ENCODE measurements at places on chromosomes 7 and 10. TPM values are rescaled to one million over a fixed set of nuclear protein-coding genes. Genes with fewer than 3 reads are reported as not detected.

GRCh38 chr10:76542307-76542930, 1095.2 kb downstream of the KCNMA1 start:
- no peak overlapping the region for H3K4me3 ChIP-seq
- H3K27ac ChIP-seq, result no peak overlapping the region
- H3K4me1 ChIP-seq, result peaks cover under 1% of the 10 kb centered on the region
- DNase-seq, result no peak
- no peaks in the 10 kb centered on the region for H3K36me3 ChIP-seq
- H3K27me3 ChIP-seq, result no peaks in the 10 kb centered on the region

DNA sequence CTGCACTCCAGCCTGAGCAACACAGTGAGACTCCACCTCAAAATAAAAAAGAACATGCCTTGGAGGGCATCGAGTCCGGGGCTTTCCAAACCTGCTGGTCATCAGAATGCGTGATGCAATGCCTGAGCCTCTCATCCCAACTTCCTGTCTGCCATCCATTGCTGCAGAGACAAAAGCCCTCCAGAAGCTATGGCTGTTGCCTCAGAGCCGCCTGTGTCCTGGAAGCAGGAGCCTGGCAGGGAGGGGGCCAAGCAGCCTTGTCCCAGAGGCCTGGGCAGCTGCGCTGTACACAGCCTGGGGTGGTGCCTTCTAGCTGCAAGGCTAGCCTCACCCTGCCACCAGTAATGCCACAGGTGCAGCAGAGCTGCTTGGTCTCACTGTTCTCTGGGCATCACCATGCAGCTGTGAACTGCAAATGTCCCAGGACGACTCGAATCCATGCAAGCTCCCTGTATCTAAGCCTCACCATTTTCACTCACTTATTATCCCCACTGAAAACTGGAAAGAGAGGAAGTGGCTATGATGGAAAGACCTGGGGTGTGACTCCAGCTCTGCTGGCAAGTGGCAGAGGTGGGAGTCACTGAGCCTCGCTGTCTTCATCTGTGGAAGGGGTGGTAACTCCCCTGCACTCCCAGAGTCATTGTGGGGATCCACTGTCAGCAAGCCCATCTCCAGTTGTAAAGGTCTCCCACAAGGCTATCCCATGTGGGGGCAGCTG, 7.0 kb downstream of the ALOX5 start:
- peaks cover 7% of the 10 kb centered on the region for H3K27me3 ChIP-seq
- no peak overlapping the region for H3K4me3 ChIP-seq
- H3K27ac ChIP-seq, result no peak overlapping the region

DNA sequence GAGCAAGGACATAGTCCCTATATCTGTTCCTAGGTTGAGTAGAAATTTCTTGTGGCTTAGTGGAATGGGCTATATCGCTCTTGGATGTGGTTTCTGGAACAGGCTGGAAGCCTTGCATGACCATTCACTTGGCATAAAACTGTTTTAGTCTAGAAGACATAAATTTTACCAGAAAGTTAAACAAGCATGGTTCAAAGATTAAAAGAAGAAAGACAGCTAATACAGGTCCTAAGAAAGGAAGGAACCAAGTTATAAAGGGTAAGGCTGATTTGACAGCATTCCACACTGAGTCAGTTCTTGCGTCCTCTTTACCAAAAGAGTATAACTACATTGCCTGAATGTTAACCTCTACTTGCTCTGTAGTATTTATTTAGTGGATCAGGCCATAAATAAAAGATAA, 724.2 kb downstream of the SORCS1 start:
- H3K4me1 ChIP-seq, result no peaks in the 10 kb centered on the region
- no peak overlapping the region for H3K27ac ChIP-seq
- no peak overlapping the region for H3K4me3 ChIP-seq
- no peaks in the 10 kb centered on the region for H3K27me3 ChIP-seq

DNA sequence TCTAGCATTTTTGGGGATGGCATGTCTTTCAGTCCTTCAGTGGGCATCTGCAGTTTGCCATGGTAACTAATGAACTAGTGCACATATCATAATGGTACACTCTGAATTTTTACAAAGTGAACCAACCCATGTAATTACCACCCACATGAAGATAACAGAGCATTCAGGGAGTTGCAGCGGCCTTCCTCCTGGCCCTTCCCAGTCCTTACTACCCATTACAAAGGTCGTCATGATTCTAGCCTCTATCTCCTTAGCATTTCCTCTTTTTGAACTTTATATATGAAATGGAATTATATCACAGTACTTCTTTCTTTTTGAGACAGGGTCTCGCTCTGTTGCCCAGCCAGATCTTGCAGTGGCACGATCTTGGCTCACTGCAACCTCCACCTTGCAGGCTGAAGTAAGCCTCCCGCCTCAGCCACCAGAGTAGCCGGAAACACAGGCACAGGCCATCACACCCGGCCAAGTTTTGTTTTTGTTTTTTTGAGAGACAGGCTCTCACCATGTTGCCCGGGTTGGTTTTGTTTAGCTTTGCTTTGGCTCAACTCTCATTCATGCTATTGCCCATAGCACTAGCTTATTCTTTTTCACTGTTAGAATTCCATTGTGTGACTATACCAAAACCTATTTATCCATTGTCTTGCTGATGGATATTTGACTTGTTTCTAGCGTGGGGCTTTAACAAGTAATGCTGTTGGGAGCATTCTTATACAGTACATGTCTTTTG, 79.2 kb downstream of the APBB1IP start:
- no peak overlapping the region for H3K27ac ChIP-seq
- peaks cover 4% of the 10 kb centered on the region for H3K4me1 ChIP-seq
- no peak for DNase-seq
- no peaks in the 10 kb centered on the region for H3K36me3 ChIP-seq

The LFNG gene
- 16.7 TPM for total RNA-seq

The LIPM gene
- total RNA-seq, result not detected

- no peak for DNase-seq
- no peak overlapping the region for H3K27ac ChIP-seq
- no peak overlapping the region for H3K4me3 ChIP-seq
Observed at GRCh38 chr10:33370434-33370930, 36.0 kb upstream of the NRP1 start.

DNA sequence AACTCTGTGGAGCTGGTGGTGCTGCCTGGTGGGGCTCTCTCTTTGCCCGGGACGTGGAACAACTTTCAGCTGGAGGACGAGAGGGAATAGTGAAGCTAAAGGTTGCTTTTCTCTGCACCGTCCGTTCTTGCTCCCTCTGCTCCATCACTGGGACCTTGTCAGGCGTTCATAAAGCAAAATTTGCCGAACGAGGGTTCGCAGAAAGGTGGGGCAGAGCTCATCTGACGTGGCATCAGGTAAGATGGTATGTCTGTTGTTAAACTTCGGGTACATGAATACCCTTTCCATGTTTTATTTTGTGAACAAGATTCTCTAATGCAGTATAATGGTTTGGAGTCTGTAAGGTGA, 416 bp downstream of the BBS9 start:
- no peaks in the 10 kb centered on the region for H3K4me1 ChIP-seq
- H3K27ac ChIP-seq, result peak overlapping the region; percentile 94
- peak overlapping the region; percentile 93 for H3K4me3 ChIP-seq
- H3K36me3 ChIP-seq, result no peaks in the 10 kb centered on the region
- H3K27me3 ChIP-seq, result no peaks in the 10 kb centered on the region

The SEPHS1 gene
- 53.3 TPM for total RNA-seq

- H3K4me1 ChIP-seq, result no peaks in the 10 kb centered on the region
- no peaks in the 10 kb centered on the region for H3K27me3 ChIP-seq
Observed at GRCh38 chr10:32112055-32112454, 55.8 kb upstream of the KIF5B start.

DNA sequence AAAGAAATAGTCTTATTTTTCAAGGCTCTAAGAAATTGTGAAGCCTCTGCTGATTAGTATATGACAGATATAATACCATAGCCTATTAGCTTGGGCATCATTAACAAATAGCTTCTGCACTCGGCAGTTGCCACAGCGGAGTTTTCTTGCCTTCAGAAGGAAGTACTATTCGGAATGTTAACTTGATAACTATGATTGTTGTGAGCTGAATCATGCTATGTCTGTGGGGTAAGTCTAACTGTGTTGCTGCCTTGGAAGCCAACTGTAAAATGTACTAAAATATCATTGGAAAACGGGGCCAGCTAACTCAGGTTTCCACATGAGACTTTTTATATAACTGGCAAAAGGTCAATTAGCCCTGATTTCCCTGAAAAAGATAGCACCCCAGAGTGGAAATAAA, 93.2 kb downstream of the TWIST1 start:
- H3K4me3 ChIP-seq, result no peak overlapping the region
- H3K27ac ChIP-seq, result no peak overlapping the region
- H3K4me1 ChIP-seq, result no peaks in the 10 kb centered on the region
- no peak for DNase-seq

DNA sequence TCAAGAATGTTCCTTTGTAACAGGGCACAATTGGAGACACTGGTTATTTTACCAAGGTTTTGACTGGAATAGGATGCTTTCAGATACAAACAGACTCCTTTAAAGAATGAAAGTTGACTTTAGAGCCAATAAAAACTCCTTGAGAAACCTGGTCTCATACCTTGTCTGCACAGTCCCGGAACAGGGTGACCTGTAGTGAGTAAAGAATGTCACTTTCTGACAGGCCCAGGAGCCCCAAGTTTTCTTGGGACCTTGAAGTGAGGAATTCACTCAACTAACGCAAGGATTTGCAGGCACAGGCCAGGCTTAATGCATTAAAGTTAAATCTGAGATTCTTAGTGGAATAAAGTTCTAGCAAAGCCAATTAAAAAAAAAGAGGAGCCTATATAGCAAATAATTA, 11.5 kb upstream of the GARS1 start:
- H3K4me3 ChIP-seq, result no peak overlapping the region
- no peaks in the 10 kb centered on the region for H3K4me1 ChIP-seq
- peaks cover 11% of the 10 kb centered on the region for H3K36me3 ChIP-seq
- no peak overlapping the region for H3K27ac ChIP-seq

- peaks cover 3% of the 10 kb centered on the region for H3K4me1 ChIP-seq
- no peak overlapping the region for H3K27ac ChIP-seq
- no peaks in the 10 kb centered on the region for H3K36me3 ChIP-seq
- no peak overlapping the region for H3K4me3 ChIP-seq
- no peaks in the 10 kb centered on the region for H3K27me3 ChIP-seq
Observed at GRCh38 chr7:36659172-36659516, 65.2 kb downstream of the AOAH start.

GRCh38 chr10:103555712-103556111, 62.2 kb downstream of the NEURL1 start:
- no peaks in the 10 kb centered on the region for H3K27me3 ChIP-seq
- H3K4me3 ChIP-seq, result peak overlapping the region; percentile 20
- H3K4me1 ChIP-seq, result peaks cover 27% of the 10 kb centered on the region
- DNase-seq, result no peak
- H3K36me3 ChIP-seq, result peaks cover 2% of the 10 kb centered on the region
- H3K27ac ChIP-seq, result no peak overlapping the region

- H3K27me3 ChIP-seq, result no peaks in the 10 kb centered on the region
- DNase-seq, result no peak
- H3K36me3 ChIP-seq, result no peaks in the 10 kb centered on the region
- no peak overlapping the region for H3K27ac ChIP-seq
- H3K4me3 ChIP-seq, result no peak overlapping the region
- H3K4me1 ChIP-seq, result no peaks in the 10 kb centered on the region
Observed at GRCh38 chr10:52383088-52383487, 69.0 kb downstream of the DKK1 start.

DNA sequence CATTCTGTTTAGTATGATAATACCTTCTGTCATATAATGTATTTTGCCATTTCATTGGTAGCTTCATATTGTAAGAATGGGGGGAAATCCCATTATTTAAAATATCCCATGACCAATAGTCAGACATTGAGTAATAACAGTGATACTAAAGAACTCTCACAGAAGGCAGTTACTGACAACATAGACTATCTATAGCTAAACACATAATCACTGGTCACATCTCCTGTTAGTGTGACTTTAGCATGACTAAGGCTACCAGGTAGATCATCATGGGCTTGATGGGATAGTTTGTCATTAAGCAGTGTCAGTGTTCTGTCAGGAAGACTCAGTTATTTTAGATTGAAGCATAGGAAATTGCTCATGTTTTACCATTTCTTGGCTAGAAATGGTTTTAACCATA, 16.4 kb downstream of the OPN1SW start:
- H3K36me3 ChIP-seq, result peaks cover 26% of the 10 kb centered on the region
- H3K27ac ChIP-seq, result no peak overlapping the region
- H3K4me1 ChIP-seq, result peaks cover 5% of the 10 kb centered on the region
- DNase-seq, result no peak
- no peaks in the 10 kb centered on the region for H3K27me3 ChIP-seq

DNA sequence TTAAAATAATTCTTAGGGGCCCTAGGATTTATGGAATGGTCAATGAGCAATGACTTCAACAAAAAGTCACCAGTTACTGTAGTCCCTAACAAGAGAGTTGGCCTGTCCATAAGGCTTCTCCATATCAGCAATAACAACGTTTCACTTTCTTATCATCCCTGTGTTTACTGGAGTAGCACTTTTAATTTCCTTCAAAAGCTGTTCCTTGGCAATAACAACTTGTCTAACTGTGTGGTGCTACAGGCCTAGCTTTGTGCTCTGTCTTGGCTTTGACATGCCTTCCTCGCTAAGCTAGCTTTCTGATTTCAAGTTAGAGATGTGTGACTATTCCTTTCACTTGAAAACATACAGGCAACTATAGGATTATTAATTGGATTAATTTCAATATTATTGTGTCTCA, 81.1 kb downstream of the JMJD1C start:
- no peak overlapping the region for H3K27ac ChIP-seq
- peaks cover 3% of the 10 kb centered on the region for H3K36me3 ChIP-seq
- no peak overlapping the region for H3K4me3 ChIP-seq
- H3K4me1 ChIP-seq, result no peaks in the 10 kb centered on the region
- DNase-seq, result no peak

- peaks cover 34% of the 10 kb centered on the region for H3K4me1 ChIP-seq
- no peak overlapping the region for H3K4me3 ChIP-seq
- H3K27me3 ChIP-seq, result no peaks in the 10 kb centered on the region
- no peak for DNase-seq
Observed at GRCh38 chr10:132394201-132394811, 2.7 kb upstream of the PWWP2B start.

DNA sequence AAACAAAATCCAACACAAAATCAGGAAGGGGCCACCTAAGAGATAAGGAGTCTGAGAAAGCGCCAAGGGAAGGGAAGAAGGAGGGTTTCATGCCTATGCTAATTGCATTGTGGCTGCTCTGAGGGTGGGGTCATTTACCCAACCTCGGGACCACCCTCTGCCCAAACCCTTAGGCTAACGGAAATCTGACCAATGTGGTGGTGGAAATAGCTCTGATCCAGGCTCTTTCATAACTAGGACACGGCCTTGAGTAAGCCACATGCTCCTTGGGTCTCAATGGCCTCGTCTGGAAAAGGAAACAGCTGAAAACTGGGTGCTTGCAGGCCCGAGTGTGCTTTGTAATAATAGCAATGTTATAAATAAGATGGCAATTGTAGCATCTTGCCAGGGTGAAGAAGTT, 14.9 kb upstream of the SRGN start:
- H3K36me3 ChIP-seq, result no peaks in the 10 kb centered on the region
- no peak for DNase-seq
- no peak overlapping the region for H3K4me3 ChIP-seq
- no peak overlapping the region for H3K27ac ChIP-seq

The MLLT10 gene
- 55.5 TPM for total RNA-seq

- H3K4me3 ChIP-seq, result peak overlapping the region; percentile 48
- peaks cover 34% of the 10 kb centered on the region for H3K4me1 ChIP-seq
- H3K27ac ChIP-seq, result no peak overlapping the region
- no peak for DNase-seq
- H3K27me3 ChIP-seq, result no peaks in the 10 kb centered on the region
Observed at GRCh38 chr7:151275813-151276577, 27.5 kb upstream of the SMARCD3 start.

The C7orf57 gene
- total RNA-seq, result 1.8 TPM

- no peaks in the 10 kb centered on the region for H3K36me3 ChIP-seq
- H3K27ac ChIP-seq, result no peak overlapping the region
- no peak overlapping the region for H3K4me3 ChIP-seq
Observed at GRCh38 chr10:48699011-48699627, 14.4 kb downstream of the WDFY4 start.
